ENCODE measurements at places on chromosomes 16 and 17. TPM values are rescaled to one million over a fixed set of nuclear protein-coding genes. Genes with fewer than 3 reads are reported as not detected.
A peak's percentile ranks its signal among the peaks of the same experiment; 100 is the strongest.

Gene CCL2
- 114 TPM for total RNA-seq

GRCh38 chr17:9971991-9972390 lies 66.9 kb upstream of the RCVRN start:
- peak; percentile 71 for DNase-seq
- no peak overlapping the region for H3K27ac ChIP-seq
- H3K4me3 ChIP-seq, result no peak overlapping the region
- H3K27me3 ChIP-seq, result no peaks in the 10 kb centered on the region
- H3K4me1 ChIP-seq, result no peaks in the 10 kb centered on the region

GRCh38 chr17:2798678-2799077 lies 2.4 kb downstream of the RAP1GAP2 start:
- H3K36me3 ChIP-seq, result no peaks in the 10 kb centered on the region
- no peak overlapping the region for H3K27ac ChIP-seq
- DNase-seq, result no peak
- no peak overlapping the region for H3K4me3 ChIP-seq
- H3K4me1 ChIP-seq, result no peaks in the 10 kb centered on the region

- H3K27me3 ChIP-seq, result no peaks in the 10 kb centered on the region
- H3K27ac ChIP-seq, result peak overlapping the region; percentile 18
- H3K36me3 ChIP-seq, result no peaks in the 10 kb centered on the region
- H3K4me3 ChIP-seq, result peak overlapping the region; percentile 86
- H3K4me1 ChIP-seq, result peaks cover 3% of the 10 kb centered on the region
- no peak for DNase-seq
These were observed 1.3 kb downstream of the NF1 start for GRCh38 chr17:31096106-31096436.

- no peaks in the 10 kb centered on the region for H3K36me3 ChIP-seq
- H3K27me3 ChIP-seq, result no peaks in the 10 kb centered on the region
- H3K27ac ChIP-seq, result no peak overlapping the region
- no peak for DNase-seq
- H3K4me3 ChIP-seq, result no peak overlapping the region
These were observed 169.9 kb downstream of the HAPSTR1 start for GRCh38 chr16:9261376-9261775.

Gene LLGL2
- 9.7 TPM for total RNA-seq

Gene ANKRD13B
- 5.7 TPM for total RNA-seq

Gene FOXF1
- total RNA-seq, result 1.8 TPM

Gene CMTM4
- total RNA-seq, result 16.5 TPM

GRCh38 chr17:41910701-41911391 lies 7.9 kb downstream of the ACLY start:
- no peak for DNase-seq
- peaks cover 3% of the 10 kb centered on the region for H3K36me3 ChIP-seq
- no peak overlapping the region for H3K27ac ChIP-seq
- H3K4me1 ChIP-seq, result no peaks in the 10 kb centered on the region

- H3K27me3 ChIP-seq, result no peaks in the 10 kb centered on the region
- no peaks in the 10 kb centered on the region for H3K4me1 ChIP-seq
- no peak for DNase-seq
- no peak overlapping the region for H3K27ac ChIP-seq
- H3K4me3 ChIP-seq, result no peak overlapping the region
These were observed 5.2 kb downstream of the RAB40B start for GRCh38 chr17:82693168-82693867.

Gene ANKS4B
- not detected for total RNA-seq

Gene HASPIN
- 0.13 TPM for total RNA-seq

DNA sequence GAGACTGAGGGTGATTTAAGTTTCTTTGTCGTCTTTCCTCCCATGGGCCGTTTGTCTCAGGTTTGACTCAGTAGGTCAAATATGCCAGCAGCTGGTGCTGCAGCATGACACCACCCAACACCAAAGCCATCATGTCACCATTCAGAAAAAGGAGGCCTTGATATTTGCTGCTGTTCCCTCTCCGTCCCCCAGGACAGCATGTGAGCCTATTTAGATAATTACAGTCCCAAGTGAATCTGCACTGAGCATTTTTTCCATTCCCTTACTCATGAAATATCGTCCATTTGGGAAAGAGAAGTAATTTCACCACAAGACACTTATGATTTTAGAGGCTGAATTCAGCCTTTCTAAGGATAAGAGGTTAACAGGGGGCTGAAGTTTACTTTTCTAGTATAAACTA lies 62.2 kb upstream of the ADORA2B start:
- no peaks in the 10 kb centered on the region for H3K27me3 ChIP-seq
- H3K27ac ChIP-seq, result no peak overlapping the region
- no peaks in the 10 kb centered on the region for H3K4me1 ChIP-seq
- DNase-seq, result no peak
- H3K4me3 ChIP-seq, result no peak overlapping the region

Gene PRSS22
- total RNA-seq, result not detected

DNA sequence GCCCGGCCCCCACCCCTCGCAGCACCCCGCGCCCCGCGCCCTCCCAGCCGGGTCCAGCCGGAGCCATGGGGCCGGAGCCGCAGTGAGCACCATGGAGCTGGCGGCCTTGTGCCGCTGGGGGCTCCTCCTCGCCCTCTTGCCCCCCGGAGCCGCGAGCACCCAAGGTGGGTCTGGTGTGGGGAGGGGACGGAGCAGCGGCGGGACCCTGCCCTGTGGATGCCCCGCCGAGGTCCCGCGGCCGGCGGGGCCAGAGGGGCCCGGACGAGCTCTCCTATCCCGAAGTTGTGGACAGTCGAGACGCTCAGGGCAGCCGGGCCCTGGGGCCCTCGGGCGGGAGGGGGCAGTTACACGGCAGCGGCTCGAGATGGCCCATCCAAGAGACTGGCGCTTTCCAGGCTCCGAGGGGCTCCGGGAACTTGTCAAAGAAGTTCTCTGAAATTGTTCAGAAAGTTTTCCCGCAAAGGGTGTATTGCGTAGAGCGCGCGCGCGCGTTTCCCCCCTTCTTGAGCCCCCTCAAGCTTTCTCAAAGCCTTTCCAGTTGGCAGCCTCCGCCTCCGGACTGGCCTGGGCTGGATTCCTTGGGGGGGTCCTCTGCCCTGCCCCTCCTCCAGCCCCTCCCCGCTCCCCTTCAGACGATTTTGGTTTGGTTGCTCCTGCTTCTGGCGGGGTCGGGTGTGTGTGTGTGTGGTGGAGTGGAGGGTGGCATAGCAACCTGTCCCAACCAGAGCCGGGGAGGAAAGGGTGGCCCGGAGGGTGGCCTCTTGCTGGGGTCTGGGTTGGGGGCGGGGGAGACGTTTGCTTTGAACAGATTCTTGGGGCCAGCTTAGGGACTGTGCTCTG lies 504 bp downstream of the ERBB2 start:
- H3K4me3 ChIP-seq, result peak overlapping the region; percentile 96
- no peaks in the 10 kb centered on the region for H3K27me3 ChIP-seq
- DNase-seq, result peak; percentile 54
- peak overlapping the region; percentile 88 for H3K27ac ChIP-seq
- no peaks in the 10 kb centered on the region for H3K36me3 ChIP-seq
- peaks cover 3% of the 10 kb centered on the region for H3K4me1 ChIP-seq

DNA sequence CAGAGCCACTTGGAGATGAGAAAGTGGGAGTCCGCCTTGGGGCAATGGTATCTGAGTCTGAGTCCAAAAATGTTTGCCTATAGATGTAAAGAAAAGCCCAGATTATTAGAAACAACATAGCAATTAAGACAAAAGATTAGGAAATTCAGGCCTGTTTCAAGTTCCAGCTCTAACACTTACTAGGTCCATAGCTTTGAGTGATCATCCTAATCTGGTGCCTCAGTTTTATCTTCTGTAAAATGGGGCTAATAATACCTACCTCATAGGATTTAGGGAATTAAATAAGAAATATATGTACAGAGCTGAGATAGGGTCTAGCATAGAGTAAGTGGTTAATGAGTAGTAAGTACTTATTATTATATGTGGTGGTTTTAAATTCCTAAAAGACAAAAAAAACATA lies 58.6 kb upstream of the NLK start:
- no peaks in the 10 kb centered on the region for H3K4me1 ChIP-seq
- DNase-seq, result no peak
- H3K27me3 ChIP-seq, result no peaks in the 10 kb centered on the region
- no peak overlapping the region for H3K4me3 ChIP-seq

Gene PTX4
- total RNA-seq, result 0.26 TPM

Gene CHAD
- total RNA-seq, result not detected

Gene PIMREG
- not detected for total RNA-seq

DNA sequence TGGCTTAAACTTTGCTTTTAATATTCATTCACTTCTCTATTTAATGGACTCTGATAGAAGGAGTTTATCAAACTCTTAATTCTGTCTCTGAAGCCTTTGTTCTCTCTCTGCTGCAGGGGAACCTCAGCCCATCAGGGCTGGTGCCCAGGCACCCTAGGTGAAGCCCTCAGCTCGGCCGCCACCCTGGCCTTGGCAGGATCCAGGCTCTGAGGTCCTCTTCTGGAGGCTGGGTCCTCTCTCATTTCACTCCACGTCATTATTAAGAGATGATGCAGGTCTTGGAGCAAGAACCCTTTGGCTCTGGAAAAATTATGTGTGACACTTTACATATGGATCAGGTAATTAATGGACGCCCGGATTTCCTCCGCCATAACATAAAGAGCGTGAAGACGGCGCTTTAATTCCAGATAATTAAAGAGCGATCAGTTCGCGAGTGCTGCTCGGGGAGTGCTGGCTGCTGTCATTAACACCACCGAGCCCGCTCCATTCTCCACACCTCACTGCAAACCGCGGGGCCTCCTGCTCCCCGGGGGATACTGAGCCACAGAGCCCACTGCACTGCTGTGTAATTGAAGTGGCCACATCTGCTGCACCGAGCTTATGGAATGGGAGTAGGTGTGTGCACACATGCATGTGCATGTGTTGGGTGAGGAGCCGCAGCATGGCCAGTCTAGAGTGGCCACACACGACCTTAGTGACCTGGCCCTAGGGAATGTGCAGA lies 259.4 kb upstream of the TNRC6C start:
- no peaks in the 10 kb centered on the region for H3K27me3 ChIP-seq
- no peak overlapping the region for H3K4me3 ChIP-seq
- H3K36me3 ChIP-seq, result no peaks in the 10 kb centered on the region
- no peak for DNase-seq

- DNase-seq, result no peak
- H3K4me3 ChIP-seq, result no peak overlapping the region
- H3K27me3 ChIP-seq, result no peaks in the 10 kb centered on the region
- H3K36me3 ChIP-seq, result no peaks in the 10 kb centered on the region
- H3K4me1 ChIP-seq, result no peaks in the 10 kb centered on the region
- H3K27ac ChIP-seq, result no peak overlapping the region
These were observed 158.6 kb upstream of the CDH8 start for GRCh38 chr16:62194828-62195227.

- no peak for DNase-seq
- H3K4me1 ChIP-seq, result no peaks in the 10 kb centered on the region
- no peak overlapping the region for H3K4me3 ChIP-seq
These were observed 125.5 kb downstream of the CACNG3 start for GRCh38 chr16:24381470-24382118.

DNA sequence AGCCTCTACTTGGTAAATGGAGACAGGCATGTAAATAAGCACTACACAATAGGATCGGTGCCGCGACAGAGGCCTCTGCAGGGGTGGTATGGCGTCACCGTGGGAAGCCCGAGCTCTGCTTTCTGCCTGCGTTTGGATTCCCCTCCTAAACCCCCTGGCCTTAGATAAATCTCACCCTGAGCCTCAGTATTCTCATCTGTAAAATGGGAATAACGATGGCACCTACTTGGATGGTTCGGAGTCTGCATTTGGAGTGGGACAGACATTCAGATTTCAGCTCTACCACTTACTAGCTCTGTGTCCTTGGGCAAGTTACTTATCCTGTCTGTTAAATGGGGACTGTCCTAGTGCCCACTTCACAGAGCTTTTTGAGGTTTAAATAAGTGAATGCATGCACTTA lies 42.8 kb upstream of the TNRC6A start:
- no peak overlapping the region for H3K4me3 ChIP-seq
- no peak overlapping the region for H3K27ac ChIP-seq
- no peak for DNase-seq
- H3K36me3 ChIP-seq, result no peaks in the 10 kb centered on the region
- H3K4me1 ChIP-seq, result no peaks in the 10 kb centered on the region

DNA sequence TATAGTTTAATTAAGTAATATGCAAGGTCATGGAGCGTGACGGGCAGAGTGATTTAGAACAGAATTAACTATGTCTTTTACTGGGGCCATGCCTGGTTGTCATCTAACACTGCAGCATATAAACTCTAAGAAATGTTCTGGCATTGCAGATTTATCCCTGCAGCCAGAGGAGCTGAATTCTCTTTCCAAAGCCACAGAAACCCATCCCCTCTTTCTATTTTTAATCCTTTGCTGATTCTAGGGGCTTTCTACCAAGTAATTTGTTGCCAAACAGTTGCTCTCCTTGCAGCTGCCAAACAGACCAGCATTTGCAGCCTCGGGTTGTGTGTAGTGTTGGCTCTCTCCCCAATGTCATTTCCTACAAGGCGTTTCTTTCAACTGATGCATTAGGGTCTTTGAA lies 243.2 kb upstream of the MON1B start:
- no peak for DNase-seq
- no peaks in the 10 kb centered on the region for H3K36me3 ChIP-seq
- no peaks in the 10 kb centered on the region for H3K27me3 ChIP-seq

DNA sequence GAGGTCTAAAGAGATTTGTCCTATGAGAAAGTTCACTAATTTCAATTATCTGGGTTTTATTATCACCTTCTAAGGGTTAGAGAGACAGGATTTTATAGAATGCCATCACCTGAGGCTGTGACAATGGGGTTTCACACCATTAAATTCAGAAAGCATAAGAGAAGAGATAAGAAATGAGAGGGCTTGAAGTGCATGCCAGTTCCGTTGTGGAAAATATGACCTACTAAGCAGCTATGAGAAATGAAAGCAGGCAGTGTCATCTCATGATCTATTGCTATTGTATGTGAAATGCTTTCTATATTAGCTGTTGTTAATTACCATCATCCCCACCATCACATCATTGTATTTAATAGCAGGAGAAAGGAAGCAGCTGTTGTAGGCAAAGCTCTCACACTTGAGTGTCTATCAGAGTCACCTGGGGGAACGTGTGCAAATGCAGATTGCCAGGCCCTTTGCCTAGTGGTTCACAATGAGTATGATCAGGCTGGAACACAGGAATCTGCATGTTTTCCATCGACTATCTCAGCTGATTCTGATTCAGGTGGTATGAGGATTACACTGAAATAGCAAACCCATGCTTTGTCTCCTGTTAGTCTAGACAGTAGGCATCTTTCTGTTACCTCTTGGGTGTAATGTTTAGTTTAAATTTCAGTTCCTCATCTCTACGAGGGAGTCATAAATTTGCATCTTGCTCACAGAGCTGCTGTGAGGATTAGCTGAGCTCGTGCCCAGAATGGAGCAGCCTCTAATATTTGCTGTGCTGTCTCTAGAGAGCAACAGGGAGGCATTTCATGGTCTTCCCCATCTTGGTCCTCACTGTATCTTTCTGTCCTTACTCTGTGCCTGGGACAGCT lies 256.4 kb downstream of the CDH13 start:
- H3K27me3 ChIP-seq, result no peaks in the 10 kb centered on the region
- no peak for DNase-seq
- peaks cover 3% of the 10 kb centered on the region for H3K4me1 ChIP-seq
- H3K4me3 ChIP-seq, result no peak overlapping the region
- no peak overlapping the region for H3K27ac ChIP-seq
- H3K36me3 ChIP-seq, result no peaks in the 10 kb centered on the region
